Bronchial epithelial cell (primary cell): ENCODE measurements at places on chromosomes 5 and 9. TPM values are rescaled to one million over a fixed set of nuclear protein-coding genes. Genes with fewer than 3 reads are reported as not detected.

EDIL3 gene
- total RNA-seq = 0.26 and 1.1 TPM in 2 replicates

LOX gene
- 1.4 and 1.8 TPM in 2 replicates for total RNA-seq

AJM1 gene
- total RNA-seq = 1.1 and 1.8 TPM in 2 replicates

ZNF474 gene
- 0.13 and 0.26 TPM in 2 replicates for total RNA-seq

ORM2 gene
- total RNA-seq = not detected in 2 replicates

PDE6A gene
- total RNA-seq = not detected in 2 replicates

ADGRD2 gene
- total RNA-seq = 0.38 TPM in 1 of 2 replicates, not detected in the other

FOXD4L5 gene
- under 0.01 and 0.13 TPM in 2 replicates for total RNA-seq

CCL27 gene
- 0.26 TPM in 1 of 2 replicates, not detected in the other for total RNA-seq

CRHBP gene
- not detected in 2 replicates for total RNA-seq

ENTPD8 gene
- total RNA-seq = not detected in 2 replicates

CORO2A gene
- total RNA-seq = 22.1 and 34.7 TPM in 2 replicates

CCL19 gene
- not detected in 2 replicates for total RNA-seq

NIPAL4 gene
- total RNA-seq = 5.3 and 9.2 TPM in 2 replicates

OMD gene
- not detected in 2 replicates for total RNA-seq
